ENCODE measurements at places on chromosomes 16 and 17.

- no peak for DNase-seq
Measured at GRCh38 chr17:7133916-7134315, 19.3 kb upstream of the ASGR2 start.

GRCh38 chr17:10200016-10200415 lies 1.6 kb upstream of the GAS7 start:
- DNase-seq, result no peak

DNA sequence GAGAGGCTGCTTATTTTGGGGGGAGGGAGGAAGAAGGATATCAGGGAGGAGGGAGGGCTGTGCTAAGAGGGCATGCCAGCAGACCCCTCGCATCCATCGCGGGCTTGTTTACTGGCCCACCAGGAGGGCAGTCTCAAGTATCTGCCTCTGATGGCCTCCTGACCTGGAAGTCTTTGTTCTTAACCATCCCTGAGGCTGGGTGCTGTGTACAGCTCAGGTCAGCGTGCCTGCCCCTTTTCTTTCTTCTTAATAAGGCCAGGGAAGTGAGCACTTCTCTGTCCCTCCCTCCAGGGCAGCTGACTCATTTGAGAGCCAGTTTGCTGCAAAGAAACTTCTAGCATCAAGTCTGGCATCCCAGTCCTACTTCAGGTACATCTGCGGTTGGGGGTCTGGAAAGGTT lies 157.0 kb downstream of the CCDC182 start:
- DNase-seq, result no peak

GRCh38 chr16:30399435-30400186 lies 4.4 kb downstream of the ZNF48 start:
- DNase-seq, result no peak

GRCh38 chr17:17075125-17075781 lies 33.0 kb downstream of the MPRIP start:
- DNase-seq, result no peak

DNA sequence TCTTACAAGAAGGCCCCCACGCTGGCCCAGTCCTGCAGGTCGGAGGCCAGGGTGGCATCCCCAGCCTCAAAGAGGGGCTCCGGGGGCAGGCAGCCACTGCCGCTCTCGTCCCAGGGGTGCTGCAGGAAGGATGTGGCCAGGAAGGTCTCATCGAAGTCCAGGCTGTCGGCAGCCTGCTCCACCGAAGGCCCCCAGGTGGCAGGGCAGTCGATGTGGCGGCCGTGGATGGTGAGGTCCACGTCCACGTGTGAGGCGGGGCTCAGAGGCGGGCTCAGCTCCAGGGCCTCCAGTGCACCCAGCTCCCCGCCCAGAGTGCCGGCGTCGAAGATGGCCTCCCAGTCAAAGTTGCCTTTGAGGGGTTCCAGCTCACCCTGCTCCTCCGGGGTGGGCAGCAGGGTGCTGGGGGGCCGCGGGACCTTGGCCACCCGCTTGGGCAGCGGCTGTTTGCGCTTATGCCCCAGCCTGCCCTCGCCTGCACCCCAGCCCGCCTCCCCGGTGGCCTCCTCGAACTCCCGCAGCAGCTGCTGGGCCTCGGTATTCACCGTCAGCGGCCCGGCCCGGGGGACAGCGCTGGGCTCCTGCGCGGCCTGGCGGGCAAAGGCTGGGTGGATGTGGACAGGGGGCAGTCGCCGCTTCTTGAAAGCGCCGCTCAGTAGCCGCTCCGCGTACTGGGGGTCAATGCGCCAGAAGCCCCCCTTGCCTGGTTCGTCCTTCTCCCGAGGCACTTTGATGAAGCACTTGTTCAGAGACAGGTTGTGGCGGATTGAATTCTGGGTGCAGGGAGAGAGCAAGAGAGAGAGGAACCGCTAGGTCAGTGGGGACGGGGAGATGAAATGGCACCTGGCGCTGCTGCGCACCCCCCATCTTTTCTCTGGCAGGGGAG lies 3.5 kb downstream of the FOXJ1 start:
- DNase-seq, result no peak

- no peak for DNase-seq
Measured at GRCh38 chr17:70882504-70882903, 713.2 kb downstream of the KCNJ2 start.

- no peak for DNase-seq
Measured at GRCh38 chr17:80649200-80649644, 104.6 kb downstream of the RPTOR start.

DNA sequence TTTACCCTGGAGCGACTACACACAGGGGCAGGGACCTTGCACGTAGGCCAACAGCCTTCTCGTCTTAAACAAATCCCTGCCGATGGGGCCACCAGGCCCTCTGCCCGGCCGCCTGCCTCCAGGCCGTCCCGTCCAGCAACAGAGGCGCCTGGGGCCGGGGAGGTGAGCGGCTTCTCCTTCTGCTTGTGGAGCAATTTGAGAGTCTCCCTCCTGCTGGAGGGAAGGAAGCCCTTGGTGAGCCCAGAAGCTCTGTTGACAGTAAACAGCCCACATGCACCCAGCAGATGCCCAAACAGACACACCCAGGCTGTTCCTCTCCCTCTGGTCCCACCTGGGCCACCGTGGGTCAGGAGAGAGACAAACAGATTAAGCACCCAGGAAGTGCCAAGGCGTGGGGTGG lies 8.1 kb downstream of the SLC43A2 start:
- DNase-seq, result no peak

- DNase-seq, result no peak
Measured at GRCh38 chr16:8646326-8647053, 25.0 kb downstream of the METTL22 start.

- no peak for DNase-seq
Measured at GRCh38 chr16:87747626-87748414, 18.0 kb downstream of the KLHDC4 start.

DNA sequence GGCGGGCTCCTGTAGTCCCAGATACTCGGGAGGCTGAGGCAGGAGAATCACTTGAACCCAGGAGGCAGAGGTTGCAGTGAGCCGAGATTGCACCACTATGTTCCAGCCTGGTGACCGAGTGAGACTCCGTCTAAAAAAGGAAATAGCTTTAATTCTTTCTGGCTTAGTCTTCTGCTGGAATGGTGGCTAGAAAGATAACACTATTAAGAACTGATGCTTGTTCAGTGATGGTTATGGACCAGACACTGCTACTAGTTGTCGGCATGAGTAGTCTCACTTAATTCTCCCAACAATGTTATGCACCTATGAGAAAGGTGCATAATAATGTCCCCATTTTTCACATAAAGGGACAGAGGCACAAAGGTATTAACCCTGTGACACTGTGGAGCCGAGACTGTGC lies 188.7 kb downstream of the HS3ST3A1 start:
- DNase-seq, result no peak

- no peak for DNase-seq
Measured at GRCh38 chr16:85424260-85425073, 188.7 kb upstream of the GSE1 start.

DNA sequence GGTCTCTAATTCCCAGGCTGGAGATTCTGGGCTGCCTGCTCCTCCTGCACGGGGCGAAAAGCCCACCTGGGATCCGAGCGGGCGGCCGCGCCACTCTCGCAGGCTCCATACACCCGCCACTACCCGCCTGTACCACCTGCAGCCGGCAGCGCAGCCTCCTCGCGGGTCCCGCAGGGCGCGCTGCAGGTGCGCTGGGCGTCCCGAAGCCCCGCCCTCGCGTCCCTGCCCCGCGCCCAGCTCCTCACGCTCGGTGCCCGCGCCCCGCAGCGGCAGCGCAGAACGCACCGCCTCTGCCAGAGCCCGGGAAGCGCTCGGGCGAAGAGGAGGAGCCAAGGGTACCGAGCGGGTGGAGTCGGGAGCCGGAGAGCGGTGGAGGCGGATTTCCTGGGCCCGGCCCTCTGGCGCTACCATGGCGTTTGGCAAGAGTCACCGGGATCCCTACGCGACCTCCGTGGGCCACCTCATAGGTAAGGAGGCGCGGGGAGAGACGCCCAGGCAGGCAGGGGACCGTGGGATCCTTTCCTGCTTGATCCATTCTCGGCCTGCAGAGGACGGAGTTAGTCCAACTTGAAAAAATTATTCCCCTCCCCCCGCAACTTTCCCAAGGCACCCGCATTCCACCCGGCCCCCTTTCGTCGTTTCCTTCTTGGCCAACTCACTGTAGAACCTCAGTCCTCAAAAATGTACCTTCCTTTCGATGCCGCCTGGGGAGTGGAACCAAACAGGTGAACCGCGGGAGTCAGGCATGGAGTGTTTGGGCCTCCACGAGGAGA lies at the start of gene TOM1L1:
TSS of gene TOM1L1 (plus strand) at position 396 of the 773 bp plus-strand sequence. CDS start at position 410, 14 bp downstream.
- peak; percentile 6 for DNase-seq

DNA sequence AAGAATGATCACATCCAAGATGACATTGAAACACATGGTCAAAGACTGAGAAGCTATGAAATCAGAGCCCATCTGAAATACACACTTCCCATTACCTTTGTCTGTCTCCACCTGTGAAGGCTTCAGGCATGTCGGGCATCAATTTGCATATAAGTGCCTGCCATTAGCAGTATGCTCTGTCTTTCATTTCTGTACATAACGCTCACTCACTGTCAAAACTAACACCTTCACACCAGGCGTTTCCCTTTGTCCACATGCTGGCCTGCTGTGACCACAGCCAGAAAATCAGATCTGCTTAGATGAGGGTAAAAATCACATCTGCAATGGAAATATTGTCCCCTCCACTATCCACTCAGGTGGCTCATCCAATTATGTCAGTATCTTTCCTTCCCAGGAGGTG lies 524.8 kb downstream of the TOX3 start:
- DNase-seq, result no peak

DNA sequence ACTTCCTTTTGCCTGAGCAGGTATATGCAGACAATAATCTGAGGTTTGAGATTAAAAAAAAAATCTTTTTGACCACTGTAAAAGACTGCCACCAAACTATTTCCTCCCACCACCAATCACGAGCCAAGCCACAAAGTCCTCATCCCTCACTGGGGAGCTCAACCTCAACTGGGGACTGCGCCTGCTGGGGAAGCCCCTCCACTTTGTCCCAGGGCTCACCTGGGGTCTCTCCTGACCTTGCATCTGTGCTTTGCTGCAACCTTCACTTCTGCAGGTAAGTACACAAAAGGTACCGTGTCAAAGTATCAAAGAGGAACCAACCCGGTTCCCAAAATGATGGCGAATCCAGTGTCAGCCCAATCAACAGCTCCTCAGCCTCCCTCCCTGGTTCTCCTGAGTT lies 35.5 kb downstream of the TLE7 start:
- no peak for DNase-seq

- peak; percentile 68 for DNase-seq
Measured at GRCh38 chr16:76946879-76947278, 244.1 kb upstream of the MON1B start.

Data from activated CD4-positive, alpha-beta T cell treated with anti-CD3 and anti-CD28 coated beads, Interleukin-2, Interleukin-4, amounts not matched to agents 100 ng/mL and 50 ng/mL, durations not matched to agents 16 hours and 8 hours (primary cell).